ENCODE measurements at places on chromosomes 1 and 21.

DNA sequence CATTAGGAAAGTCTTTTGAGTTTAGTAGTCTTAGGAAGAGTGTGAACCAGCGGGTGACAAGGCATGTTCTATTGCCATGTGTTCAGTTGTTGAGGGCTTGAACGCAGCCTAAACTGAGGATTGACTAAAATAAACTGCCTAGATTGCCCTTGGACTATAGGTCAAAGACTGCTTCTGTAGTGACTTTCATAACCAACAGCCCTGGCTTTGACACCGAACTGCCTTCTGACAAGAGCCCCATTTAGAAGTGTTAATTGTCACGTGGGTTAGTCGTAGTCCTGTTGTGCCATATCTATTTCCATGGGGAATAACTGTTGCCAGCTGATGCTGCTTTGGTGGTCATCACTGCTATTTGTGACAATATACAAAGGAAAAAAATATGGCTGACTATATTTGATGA lies 90.4 kb downstream of the TGFB2 start:
- DNase-seq = no peak

GRCh38 chr1:223143537-223144248 lies 645 bp upstream of the TLR5 start:
- no peak for DNase-seq

DNA sequence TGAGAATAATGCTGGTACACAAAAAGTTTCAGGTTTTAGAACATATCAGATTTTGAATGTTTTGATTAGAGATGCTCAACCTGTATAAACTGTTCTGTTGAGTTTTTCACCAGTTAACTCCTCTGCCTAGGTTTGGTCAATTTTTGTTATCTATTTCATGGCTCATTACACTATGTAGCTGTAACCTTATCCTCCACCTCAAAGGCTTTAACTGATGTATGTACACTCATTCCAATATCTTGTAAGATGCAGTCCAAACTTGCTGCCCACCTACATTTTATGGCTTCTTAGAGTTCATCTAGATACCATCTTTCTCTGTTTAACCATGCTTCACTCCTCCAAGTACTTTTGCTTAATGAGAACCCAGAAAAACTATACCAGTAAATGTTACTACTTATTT lies 107.8 kb downstream of the EIF4G3 start:
- no peak for DNase-seq

DNA sequence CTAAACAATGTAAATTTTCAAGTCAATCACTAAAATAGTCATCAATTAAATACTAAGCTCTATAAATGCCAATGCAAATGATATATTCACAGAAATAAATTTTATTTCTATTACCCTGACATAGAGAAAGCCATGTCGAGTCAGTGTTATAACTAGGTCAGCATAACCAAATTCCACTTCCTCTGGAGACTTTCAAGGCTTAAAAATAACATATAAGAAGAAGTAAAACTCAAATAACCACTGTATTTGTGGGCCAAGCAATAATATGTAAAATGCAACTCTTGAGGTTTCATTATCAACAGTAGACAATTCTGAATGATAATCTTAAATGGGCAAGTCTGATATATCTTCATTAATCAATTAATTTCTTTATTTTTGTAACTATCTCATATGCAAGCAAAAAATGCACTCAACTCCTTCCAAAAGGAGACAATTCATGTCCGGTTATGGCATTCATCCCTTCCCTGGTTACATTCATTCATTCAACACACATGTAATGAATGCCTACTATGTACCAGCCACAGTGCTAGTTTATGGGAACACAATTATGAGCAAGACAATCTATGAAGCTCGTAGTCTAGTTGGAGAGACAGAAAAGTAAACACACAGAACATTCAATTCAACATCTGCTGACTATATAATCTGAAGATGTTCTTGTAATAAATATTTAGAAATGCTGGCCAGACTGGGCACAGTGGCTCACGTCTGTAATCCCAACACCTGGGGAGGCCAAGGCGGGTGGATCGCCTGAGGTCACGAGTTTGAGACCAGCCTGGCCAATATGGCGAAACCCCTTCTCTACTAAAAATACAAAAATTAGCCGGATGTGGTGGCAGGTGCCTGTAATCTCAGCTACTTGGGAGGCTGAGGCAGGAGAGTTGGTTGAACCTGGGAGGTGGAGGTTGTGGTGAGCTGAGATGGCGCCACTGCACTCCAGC lies 37.1 kb upstream of the CAP1 start:
- no peak for DNase-seq

- no peak for DNase-seq
Observed at GRCh38 chr1:87869567-87869966, 540.9 kb downstream of the LMO4 start.

GRCh38 chr1:91884459-91885212 lies 1.3 kb downstream of the TGFBR3 start:
- DNase-seq = peak; percentile 61
